ENCODE measurements at places on chromosomes 16 and 17.

GRCh38 chr17:42814633-42815399 is 9.3 kb downstream of the BECN1 start:
- DNase-seq: no peak

- DNase-seq: no peak
Observed at GRCh38 chr16:12259651-12260050, 283.1 kb downstream of the SNX29 start.

DNA sequence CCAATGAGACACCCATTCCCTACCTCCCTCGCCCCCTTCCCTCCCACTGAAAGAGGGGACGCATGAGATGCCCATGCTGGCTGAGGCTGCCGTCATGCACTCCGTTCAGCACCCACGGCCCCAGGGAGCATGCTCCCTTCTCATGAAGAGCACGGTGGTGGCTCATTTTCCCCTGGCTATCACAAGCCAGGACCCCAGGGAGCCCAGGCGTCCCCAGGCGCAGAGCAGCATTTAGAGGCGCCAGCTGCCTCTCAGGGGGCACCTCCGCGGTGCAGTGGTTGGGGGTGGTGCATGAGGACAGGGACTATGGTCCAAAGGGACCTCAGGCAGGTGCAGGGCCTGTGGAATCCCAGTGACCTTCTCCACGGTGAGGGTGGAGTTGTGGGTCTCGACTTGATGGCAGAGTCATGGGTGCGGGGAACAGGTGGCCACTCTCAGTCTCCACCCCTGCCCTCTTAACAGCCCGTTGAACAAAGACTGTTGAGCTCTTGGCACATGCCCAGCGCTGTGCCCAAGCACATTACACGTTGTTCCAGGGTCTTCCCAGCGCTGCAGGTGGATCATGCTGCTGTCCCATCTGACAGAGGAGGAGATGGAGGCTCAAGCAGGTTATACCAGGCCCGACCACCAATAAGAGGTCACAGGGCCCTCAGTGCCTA is 13.6 kb downstream of the KIF19 start:
- DNase-seq: no peak

DNA sequence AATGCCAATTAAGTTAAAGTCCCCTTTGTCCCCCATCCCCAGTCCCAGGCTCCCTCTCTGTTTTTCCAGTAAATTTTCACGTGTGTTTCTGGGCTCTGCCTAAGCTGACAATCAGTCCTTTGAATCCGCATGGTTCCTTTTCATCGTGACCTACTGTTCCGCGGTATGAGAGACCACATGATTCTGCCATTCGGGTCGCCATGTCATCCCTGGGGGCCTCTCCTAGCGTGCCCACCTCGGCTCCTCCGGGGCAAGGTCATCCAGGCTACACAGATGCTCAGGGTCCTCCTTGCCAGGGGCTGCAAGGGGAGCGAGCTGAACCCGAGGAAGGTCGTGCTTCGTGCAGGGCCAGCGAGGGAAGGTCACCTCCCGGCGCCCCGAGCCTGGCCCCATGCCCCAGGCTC is 157.6 kb downstream of the RAB11FIP4 start:
- no peak for DNase-seq

DNA sequence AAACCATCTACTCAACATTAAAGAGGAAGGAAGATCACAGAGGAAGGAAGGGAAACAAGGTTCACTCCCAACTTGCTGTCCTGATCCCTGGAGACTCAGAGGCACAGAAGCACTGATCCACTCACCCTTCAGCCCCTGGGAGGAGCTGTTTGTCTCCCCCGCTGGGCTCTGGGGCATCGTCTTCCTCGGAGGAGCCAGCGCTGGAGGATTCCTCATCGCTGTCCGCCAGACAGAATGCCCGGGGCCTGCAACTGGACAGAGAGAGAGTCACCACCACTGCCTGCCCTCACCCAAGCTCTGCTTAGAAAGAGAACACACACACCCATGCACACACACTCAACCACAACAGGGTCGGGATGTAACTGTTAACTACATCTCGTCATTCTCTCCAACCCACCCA is 24.8 kb upstream of the ERN1 start:
- no peak for DNase-seq

GRCh38 chr16:1026057-1026783 is 44.6 kb downstream of the SOX8 start:
- DNase-seq: no peak

DNA sequence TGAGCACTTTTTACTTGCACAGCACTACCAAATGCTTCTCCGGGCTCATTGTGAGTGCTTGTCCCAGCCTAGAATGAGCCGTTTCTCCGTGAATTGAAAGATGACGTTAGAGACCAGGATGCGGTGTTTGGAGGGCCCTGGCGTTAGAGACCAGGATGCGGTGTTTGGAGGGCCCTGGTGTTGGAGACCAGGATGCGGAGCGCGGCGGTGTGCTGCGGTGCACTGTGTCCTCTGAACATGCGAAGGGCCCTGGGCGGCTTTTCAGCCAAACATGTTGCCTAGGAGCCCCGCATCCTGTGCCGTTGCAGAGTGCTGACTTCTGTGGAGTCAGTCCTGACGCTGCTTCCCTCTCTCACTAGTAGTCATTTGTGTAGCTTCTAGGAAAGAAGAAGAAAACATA is 42.7 kb downstream of the BANP start:
- no peak for DNase-seq

GRCh38 chr17:76687298-76688164 is 23.2 kb downstream of the MXRA7 start:
- DNase-seq: no peak

DNA sequence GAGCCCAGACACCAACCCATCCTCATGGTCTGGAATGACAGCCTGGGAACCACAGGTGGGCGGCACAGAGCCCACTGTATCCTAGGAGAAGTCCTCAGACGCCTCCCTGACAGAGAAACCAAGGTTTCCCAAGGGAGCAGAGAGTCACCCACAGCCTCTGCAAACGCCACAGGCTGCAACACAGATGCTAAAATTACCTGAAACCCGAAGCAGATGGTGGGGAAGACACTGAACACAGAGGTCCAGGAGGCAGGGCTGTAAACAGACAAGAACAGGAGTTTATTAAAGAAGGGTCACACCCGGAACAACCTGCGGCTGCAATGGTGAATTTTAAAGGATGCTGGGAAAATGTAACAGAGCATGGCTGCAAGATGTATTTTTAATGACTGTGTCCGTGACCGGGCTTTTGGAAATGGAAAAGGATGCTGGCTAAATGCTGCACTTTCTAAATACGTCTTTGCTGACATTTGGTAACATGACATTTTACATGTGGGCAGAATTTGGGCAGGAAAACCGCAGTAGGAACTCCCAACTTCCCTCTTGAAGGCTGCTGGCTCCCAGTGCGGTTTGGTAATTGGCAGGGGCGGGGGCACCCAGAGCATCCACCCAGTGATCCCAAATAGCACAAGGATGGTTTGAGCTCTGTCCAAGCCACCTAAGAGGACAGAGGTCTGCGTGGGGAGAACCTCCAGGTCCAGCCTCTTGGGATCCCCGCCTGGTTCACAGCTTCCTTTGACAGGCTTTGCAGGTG is 13.1 kb downstream of the SLC38A8 start:
- DNase-seq: no peak

DNA sequence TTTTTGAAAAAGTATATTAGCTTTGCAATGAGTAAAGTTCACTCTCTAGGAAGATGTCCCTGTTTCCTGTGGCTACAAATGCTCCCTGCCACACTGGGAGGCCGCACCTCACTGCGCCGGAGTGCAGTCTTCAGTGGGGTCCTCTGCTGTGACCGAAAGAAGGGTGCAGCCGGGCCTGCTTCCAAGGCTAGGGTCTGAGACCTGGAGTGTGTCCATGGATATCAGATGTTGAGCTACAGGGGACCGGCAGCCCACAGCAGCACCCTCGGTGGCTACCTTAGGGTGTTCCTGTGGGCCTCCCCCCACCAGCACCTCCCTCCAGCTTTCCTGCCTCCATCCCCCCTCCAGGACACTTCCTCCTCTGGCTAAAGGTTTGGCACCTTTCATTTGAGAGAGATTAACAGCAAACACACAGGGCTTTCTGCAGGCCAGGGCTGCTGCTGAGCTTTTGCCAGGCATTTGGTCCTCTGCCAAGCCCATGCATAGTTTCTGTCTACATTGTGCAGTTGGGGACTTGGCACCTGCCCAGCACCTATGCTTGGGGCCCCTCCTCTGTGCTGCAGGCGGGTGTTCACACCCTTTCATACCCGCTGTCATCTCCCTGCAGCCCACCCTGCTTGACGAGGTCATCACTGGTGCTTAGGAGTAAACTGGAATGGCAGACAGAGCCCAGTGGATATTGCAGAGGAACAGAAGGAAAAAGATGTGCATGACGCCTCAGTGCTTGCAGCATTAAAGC is 33.8 kb upstream of the CRISPLD2 start:
- no peak for DNase-seq

GRCh38 chr16:70674221-70675014 is 11.4 kb downstream of the MTSS2 start:
- no peak for DNase-seq

GRCh38 chr17:74362810-74363498 is 1.3 kb upstream of the BTBD17 start:
- DNase-seq: no peak
